ENCODE measurements at places on chromosomes 6 and 20.

DNA sequence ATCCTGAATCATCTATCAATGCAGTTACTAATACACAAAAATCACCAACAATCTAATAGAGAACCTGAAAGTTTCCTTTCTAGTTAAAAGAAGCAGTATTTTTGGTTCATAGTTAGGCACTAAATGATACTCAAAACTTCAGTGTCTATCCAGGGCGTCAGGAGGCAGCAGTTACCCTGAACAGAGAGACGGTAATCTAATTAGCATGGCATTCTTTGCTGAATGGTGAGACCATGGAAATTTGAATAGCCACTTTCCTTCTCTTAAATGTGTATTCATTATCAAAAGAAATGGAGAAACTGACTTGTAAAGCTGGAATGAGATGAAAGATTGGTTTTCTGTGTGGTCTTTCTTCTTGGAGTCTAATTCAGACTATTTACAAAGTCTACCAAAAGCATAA, 146.6 kb upstream of the BMP5 start:
- no peak for DNase-seq

DNA sequence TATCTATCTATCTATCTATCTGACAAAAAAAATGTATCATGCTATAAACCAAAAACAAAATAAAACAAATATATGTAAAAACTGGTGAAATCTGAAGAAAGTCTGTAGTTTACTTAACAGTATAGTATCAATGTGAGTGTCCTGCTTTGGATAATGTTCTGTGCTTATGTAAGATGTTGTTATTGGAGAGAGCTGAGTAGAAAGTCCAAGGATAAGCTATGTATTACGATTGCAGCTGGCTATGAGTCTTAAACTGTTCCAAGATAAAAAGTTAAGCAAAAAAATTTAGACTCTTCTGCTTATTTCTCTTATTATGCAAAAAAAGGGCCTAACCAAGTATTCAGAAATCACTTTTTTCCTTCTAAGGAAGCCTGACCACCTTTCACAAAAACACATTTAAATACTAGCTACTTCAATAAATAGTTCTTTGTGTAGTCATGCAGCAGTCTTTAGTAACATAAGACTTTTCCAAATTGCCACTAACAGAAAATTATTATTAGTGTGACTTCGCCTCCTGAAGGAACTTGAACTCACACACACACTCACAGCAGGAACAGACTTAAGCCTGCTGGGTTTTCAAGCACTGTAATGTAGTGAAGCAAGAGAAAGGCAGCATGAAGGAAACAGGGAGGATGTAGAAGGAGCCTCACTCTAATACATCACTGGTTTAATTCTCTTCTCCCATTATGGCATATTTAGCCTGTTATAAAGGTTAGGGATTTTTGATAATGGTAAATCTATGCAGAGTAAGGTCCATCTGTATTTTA, 265.8 kb upstream of the GJE1 start:
- no peak for DNase-seq

DNA sequence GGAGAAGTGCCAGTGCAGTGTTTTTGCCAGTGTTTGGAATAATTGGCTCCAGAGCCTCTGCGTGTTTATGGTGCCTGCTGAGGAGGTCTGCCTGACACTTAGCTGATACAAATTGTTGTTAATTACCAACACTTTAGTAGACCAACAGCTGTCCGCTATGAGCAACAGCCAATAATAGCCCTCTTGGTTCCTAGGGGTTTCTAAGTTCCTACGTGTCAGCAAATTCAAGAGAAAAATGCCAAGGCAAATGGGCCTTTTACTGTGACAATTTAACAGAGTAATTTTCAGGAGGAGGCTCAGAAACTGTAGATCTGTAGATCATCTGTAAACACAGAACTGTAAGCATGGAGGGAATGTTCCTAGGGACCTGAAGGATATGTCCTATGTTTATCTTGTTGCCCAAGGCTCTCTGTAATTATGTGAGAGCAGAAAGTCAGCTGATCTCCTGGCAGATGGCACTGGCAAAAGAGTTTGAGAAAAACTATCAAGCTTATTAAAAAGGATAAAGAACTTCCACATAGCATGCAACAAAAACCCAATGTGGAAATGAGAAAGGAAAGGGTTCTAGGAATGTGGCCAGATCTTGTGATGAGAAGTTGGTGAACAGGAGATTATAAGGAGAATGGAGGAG, 157.7 kb downstream of the GJA1 start:
- DNase-seq, result no peak

GRCh38 chr20:20548527-20549266, 163.7 kb downstream of the RALGAPA2 start:
- DNase-seq, result no peak

DNA sequence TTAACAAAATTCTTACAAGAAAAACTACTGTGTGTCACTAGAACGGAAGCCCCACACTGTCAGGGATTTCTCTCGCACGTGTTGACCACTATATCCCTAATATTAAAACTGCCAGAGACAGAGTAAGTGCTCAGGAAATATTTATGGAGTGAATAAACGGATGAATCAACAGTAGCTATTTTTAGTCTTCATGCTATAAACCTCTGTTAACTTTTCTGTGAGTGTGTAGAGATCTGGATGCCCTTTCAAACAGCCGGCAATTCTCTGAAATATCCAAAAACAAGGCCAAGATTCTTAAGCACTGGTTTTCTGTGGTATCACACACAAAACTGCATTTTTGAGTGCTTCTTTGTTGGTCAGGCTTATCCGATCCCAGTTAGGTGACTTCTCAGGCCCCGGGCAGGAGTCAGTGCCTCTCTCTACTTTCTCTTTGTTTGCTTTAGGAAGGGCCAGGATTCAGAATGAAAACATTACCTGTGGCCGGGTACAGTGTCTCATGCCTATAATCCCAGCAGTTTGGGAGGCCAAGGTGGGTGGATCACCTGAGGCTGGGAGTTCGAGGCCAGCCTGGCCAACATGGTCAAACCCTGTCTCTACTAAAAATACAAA, 15.7 kb downstream of the ATP9A start:
- DNase-seq, result no peak

- no peak for DNase-seq
Measured at GRCh38 chr6:28782113-28782673, 141.6 kb downstream of the TRIM27 start.

GRCh38 chr6:118980063-118980462, 45.1 kb upstream of the MCM9 start:
- DNase-seq, result peak; percentile 51

- DNase-seq, result no peak
Measured at GRCh38 chr6:170405311-170405975, 98.9 kb downstream of the FAM120B start.

DNA sequence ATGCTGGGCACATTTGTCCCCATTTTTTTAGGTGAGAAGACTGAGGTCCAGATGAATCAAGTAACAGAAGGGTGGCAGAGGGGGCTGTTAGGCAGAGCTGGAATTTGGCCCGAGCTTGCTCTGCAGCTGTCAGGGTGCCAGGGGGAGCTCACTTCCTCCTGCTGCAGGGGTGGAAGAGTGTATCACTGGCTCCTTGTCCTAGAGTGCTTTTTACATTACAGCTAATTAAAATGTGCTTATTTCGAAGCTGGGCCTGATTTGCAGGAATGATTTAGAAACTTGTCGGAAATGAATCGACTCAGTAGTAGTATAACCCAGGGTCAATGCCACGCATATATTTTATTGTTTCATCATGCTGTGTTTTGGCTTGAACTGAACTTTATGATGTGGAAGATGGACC, 11.1 kb downstream of the TOX2 start:
- no peak for DNase-seq

GRCh38 chr20:14761903-14762302, 424.5 kb upstream of the FLRT3 start:
- no peak for DNase-seq

DNA sequence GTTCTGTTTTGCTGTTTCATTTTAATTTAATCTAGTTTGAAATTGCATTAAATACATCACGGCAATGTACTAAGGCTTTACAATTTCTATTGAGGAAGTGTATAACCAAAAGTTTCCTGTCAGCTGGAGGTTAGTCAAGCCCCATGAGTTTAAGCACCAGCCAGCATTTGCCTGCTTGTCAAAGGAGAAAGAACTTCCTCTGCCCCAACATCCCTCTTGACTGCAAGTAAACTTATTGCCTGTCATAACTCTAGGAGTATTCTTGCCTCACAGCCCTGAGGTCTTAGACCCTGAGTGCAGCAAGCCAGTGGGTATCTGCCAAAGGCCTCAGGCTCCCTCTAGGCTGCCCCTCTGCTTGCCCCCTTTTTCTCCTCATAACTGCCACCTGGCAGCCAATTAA, 106.7 kb upstream of the INSM1 start:
- no peak for DNase-seq

GRCh38 chr6:164152611-164153010, 738.1 kb downstream of the QKI start:
- no peak for DNase-seq

- no peak for DNase-seq
Measured at GRCh38 chr6:20770773-20771172, 236.5 kb downstream of the CDKAL1 start.

DNA sequence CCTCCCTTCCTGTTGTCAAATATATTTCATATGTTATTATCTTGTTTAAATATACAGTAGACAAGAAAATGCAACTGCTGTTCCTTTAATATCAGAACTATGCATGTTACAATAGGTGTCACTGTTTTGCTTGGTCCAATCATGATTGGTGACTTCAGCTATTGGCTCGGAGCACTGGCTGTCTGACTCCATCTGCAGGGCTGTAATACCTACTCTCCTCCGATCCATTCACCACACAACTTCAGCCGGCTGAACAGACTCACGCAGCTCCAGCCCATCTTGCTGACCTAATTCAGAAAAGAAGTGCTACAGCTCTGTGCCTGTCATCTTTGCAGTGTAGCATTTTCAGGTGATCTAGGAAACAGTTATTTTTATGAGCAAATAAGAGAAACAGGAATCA, at the start of gene BTBD3:
Gene BTBD3 (plus strand): TSS at position 231 of the 400 bp plus-strand sequence. CDS start 383 bp downstream, outside the sequence.
- no peak for DNase-seq

DNA sequence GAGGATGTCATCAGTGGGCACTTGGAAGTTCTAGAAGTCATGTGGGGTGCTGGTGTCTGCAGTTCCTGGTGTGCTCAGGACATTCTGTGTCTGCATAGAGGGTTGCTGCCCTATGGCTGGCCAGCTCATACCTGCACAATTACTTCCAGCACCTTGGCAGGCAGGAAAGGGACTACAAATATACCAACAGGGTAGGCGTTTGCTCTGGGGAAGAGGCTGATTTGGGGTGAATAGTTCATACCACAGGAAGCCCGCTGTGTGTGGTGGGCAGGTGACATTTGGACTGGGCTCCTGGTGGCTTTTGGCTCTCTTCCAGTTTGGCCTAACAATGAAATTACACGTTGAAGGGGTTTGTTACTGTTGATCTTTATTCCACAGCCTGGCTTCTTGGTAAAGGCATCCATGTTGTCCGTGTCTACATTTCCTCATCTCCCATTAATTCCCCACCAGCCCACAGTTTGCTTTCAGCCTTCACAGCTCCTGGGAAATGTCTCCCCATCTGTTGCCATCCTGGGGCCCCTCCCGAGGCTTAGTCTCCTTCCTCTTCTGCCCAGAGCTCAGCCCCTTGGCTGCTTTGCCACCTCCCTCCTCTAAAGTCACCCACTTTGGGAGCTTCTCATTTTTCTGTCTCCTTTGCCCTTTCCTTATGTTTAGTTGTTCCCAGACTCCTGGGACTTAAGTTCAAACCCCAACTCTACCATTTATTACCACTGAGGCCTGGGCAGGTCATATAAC, 88.1 kb downstream of the RSPH3 start:
- no peak for DNase-seq

GRCh38 chr6:91299544-91300491, 712.9 kb upstream of the MAP3K7 start:
- no peak for DNase-seq

- DNase-seq, result no peak
Measured at GRCh38 chr6:110359556-110359955, 1.4 kb upstream of the METTL24 start.

DNA sequence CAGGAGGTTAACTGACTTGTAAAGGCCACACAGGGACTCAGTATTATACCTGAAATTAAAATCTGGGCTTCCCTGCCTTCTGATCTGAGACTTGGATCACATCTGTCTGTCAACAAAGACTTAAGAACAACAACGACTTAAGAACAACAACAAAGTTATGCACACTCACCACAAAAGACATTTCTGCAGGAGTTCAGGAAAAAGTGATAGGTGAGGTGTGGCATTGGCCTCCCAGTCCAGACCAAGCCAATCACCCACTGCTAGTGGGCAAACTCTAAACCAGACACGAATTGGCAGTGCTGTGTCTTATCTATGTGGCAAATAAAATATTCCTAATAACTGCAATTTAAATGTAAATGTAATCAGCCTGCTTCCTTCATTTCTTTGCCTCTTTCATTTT, 61.3 kb downstream of the PRDM1 start:
- no peak for DNase-seq

DNA sequence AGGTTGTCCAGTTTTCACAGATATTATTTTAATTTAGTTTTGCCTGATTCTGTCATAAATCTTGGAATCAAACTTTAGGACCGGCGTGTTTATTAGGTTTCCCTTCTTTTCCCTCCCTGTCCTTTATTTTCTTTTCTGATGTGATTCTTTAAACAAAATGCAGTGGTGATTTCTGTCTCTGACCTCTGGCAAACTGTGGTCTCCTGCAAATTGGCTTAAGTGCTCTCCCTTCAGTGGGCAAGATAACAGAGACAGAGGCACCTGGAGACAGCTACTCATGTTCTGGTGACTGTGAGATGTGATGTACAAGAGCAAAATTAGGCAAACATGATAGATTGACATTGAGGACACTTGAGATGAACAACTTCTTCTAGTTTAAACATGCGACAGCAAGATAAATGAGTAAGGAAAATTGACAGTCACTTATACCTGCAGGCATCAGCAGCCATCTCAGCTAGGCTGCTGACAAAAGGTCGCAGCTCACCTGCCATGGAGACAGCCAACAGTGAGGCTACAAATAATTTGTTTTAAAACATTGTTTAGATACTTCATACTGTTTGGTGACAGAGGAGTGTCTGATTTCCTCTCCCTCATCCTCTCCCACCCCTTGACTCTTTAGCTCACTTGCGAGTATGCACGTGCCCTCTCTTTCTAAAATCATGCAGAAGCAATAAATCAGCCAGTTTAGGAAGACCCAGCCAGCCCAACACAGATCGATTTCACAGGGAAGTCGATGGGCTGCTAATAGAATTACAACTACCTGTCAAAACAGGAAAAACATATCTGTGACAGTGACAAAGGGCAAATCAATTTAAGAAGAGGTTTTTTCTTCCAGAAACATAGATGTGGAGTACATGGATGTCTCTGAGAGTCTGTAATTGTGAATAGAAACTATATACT, 63.4 kb upstream of the MAP3K7 start:
- DNase-seq, result no peak

DNA sequence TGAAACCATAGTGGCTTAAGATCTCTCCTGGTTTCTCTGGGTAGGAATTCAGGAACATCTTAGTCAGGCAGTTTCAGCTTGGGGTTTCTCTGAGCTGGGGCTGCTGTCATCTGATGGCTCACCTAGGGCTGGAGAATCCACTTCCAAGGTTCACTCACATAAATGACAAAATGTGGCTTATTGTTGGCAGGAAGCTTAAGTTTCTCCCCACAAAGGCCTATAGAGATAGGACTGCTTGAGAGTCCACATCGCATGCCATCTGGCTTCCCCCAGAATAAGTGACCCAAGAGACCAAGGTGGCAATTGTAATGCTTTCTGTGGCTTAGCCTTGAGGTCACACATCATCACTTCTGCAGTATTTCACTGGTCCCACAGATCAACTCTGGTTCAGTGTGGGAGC, 131.4 kb downstream of the EDN1 start:
- DNase-seq, result no peak

- DNase-seq, result no peak
Measured at GRCh38 chr6:69146385-69146784, 511.3 kb downstream of the ADGRB3 start.
